Fibroblast of upper back skin (primary cell): ENCODE measurements at places on chromosomes 5 and 9.

- DNase-seq, result no peak
Observed at GRCh38 chr9:107733523-107733894, 243.9 kb upstream of the KLF4 start.

GRCh38 chr9:134961331-134962064, 43.8 kb upstream of the FCN1 start:
- no peak for DNase-seq

- no peak for DNase-seq
Observed at GRCh38 chr5:128146671-128147070, 63.1 kb downstream of the SLC12A2 start.

- DNase-seq, result no peak
Observed at GRCh38 chr5:86074297-86074696, 543.4 kb upstream of the COX7C start.

DNA sequence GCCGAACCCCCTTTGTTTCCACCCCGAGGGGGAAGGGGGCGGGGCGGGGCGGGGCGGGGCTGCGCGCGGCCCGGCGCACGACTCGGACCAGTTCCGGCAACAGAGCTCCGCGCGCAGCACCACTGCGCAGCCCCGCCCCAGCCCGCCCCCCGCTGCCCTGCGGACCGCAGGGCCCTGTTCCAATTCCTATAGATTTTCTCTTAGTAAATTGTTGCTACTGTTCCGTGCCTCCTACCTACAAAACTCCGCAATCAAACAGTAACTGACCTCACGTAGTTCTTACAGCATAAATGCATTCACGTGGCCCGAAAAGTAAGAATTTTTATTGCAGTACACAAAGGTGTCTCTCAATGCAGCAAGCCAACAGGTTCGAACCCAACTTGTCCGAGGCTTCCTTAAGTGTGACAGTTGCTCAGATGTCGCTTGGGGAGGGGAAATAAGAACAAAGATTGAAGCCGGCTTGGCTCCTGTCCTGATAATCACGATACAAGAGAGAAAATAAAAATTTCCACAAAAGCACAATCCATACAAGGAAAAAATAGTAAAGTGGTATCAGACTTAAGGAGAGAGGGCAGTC, 1.2 kb upstream of the RNF38 start:
- DNase-seq, result peak; percentile 73

- no peak for DNase-seq
Observed at GRCh38 chr5:64519263-64519662, 13.4 kb downstream of the RGS7BP start.

GRCh38 chr9:132164604-132165362, 2.9 kb downstream of the NTNG2 start:
- DNase-seq, result no peak

DNA sequence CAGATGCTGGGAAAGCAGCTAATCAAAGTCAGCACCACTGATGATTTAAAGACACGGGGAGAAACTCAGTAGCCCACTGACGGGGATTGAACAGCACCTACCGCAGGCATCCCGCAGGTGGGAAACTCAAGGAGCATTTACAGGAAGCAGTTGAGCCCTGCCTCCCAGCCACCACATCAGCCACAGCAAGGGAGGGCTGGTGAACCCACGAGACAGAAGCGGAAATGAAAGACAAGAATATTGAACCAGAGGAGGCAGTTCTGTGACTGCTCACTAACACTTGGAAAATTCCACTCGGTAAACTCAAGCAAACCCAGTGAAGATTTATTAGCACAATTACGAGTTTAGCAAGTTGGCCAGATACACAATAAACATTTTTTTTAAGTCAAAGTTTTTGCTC, 10.6 kb upstream of the FAM163B start:
- DNase-seq, result no peak

DNA sequence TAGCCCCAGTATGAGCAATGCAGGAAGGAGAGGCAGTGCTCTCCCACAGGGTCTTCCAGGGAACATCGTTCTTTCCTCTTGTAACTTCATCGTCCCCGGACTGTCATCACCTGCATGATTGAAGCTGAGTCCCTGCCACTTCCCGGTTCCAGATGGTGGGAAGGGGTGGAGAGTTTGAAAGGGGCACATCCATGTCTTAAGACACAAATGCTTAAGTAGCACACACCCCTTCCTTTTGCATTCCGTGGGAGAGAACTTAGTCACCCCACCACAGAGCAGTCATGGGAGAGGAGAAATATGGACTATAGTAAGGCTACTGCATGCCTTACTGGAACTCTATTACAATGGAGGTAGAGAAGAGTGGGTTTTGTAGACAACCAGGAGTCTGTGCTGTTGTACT, 165.3 kb upstream of the GAS1 start:
- peak; percentile 98 for DNase-seq

GRCh38 chr5:40813698-40814281, 15.6 kb upstream of the PRKAA1 start:
- DNase-seq, result no peak
